ENCODE measurements at places on chromosomes 6 and 20. TPM values are rescaled to one million over a fixed set of nuclear protein-coding genes. Genes with fewer than 3 reads are reported as not detected.

PSORS1C2 gene
- total RNA-seq: not detected

HEY2 gene
- total RNA-seq: not detected

B3GALT4 gene
- total RNA-seq: 0.19 TPM

ETV7 gene
- 0.17 TPM for total RNA-seq

RBM24 gene
- total RNA-seq: 60.7 TPM

TBC1D7 gene
- total RNA-seq: 10.6 TPM

GRCh38 chr6:101402622-101403031 lies 9.1 kb downstream of the GRIK2 start:
- DNase-seq: peak; percentile 35

GRCh38 chr6:79193971-79194370 lies 40.5 kb downstream of the HMGN3 start:
- DNase-seq: no peak

DNA sequence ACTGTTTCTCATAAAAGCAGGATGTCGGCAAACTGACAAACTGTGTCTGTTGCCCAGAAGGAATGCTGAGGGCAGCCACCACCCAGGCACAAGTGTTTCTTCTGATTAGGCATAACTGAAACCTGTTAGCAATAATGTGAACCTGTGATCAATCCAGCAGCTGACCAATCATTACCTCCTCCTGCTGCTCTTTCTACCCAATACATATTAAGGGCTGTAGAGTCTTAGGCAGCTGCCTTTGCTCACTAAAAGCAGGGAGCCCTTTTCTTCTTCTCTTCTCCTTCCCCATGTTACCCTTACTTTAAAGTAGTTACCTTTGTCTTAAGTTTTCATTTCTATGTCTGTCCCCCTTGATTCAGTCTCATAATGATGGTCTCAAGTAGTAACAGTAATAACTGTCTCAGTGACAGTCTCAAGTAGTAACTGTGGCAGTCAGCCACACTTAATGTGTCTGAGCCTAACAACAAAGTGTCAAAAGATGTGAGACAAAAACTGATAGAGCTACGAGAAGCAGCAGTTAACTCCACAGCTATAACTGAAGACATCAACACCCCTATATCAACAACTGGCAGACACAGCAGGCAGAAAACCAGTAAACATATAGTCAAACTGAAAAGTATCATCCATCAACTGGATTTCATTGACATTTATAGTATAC lies 37.0 kb downstream of the RANBP9 start:
- no peak for DNase-seq

GRCh38 chr20:20737158-20737557 lies 24.7 kb upstream of the RALGAPA2 start:
- DNase-seq: no peak

GRCh38 chr20:43666376-43667328 lies at the start of gene MYBL2:
Gene MYBL2 (plus strand): TSS chr20:43667114. CDS start chr20:43667284, 170 bp downstream.
- peak; percentile 49 for DNase-seq

DNA sequence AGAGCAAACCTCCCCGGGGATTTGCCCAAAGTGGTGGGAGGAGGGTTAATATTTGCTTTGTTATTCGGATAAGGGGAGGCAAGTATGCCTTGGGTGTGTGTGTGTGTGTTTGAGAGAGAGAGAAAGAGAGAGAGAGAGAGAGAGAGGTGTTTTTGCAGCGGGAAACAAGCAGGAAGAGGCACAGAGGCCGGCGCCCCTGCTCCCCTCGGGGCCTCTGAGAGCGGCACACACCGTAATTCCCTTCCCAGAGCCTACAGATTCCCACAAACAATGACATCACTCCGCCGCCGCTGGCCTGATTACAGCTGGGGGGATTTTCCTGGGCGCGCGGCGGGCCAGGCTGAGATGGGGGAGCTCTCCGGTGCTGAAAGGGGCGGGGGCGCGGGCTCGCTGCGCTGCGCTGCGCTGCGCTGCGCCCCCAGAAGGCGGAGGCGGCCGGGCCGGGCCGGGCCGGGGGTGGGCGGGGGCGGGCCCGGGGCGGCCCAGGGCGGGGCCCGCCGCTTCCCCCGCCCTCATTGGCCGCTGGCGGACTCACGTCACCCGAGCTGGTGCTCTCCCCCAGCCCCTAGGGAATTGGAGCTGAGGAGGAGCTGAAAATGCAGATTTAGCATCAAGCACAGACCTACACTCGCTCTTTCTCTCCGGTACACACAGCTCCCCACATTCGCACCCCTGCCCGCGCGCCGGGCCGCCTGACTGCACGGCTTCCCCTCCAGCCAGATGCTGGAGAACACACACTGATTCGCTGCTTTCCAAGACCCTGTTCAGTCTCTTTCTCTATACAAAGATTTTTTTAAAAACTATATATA lies at the start of gene PCSK2:
TSS of gene PCSK2 (plus strand) at position 631 of the 809 bp plus-strand sequence. CDS start 266 bp downstream, outside the sequence.
- DNase-seq: peak; percentile 12

- no peak for DNase-seq
Observed at GRCh38 chr6:5478380-5478779, 217.1 kb downstream of the FARS2 start.

DNA sequence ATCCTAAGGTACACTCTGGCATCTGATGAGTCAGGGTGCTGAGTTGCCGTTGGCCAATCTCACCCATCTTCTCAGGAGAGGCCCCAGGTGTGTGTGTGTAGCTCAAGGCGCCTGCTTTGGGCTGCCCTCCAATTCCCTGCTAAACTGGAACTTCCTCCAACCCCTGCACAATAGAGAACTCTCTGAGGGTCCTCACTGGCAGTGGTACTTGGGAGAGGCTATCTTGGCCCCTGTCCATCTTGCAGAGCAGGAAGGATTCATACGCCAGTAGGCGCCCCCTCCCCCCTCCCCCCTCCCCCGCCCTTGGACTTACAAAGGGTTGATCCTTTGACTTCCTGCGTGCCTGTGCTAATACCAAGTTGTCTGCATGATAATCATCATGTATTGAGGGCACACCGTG lies 173.6 kb downstream of the SASH1 start:
- DNase-seq: no peak

GRCh38 chr6:162497389-162497788 lies 230.2 kb downstream of the PRKN start:
- no peak for DNase-seq

GRCh38 chr6:112114577-112115223 lies 27.3 kb downstream of the FAM229B start:
- DNase-seq: no peak

DNA sequence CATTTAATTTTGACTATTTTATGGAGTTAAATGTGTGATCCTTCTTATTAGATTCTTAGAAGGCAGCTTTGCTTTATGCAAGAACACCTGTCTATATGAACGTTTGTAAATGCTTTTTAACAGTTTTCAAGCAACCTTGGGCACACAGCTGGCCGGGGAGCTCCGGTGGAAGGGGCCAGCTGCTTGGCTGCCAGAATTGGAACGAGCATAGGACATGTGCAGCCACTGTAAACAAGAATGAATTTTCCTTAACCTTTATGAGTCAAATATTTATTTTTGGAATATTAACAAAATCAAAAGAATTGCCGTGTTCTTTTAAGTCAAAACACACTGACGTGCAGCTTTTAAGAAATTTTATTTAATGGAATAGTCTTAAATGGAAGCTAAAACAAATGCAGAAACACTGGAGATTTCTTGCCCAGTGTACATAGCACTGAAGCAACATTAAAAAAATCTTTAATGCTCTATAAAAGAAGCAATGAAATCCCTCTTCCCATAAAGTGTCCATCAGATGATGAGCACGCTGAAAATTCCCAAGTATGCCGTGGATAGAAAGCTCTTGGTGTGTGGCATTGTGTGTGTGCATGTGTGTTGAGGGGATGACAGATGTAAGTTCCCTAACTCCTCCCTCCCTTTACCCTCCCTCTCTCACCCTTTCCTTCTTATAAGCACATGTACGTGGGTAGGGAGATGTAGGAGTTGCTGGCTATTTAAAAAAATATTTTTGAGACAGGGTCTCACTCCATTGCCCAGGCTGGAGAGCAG lies 208.9 kb upstream of the EXOC2 start:
- no peak for DNase-seq

- no peak for DNase-seq
Observed at GRCh38 chr20:59567585-59568508, 36.5 kb upstream of the PHACTR3 start.

DNA sequence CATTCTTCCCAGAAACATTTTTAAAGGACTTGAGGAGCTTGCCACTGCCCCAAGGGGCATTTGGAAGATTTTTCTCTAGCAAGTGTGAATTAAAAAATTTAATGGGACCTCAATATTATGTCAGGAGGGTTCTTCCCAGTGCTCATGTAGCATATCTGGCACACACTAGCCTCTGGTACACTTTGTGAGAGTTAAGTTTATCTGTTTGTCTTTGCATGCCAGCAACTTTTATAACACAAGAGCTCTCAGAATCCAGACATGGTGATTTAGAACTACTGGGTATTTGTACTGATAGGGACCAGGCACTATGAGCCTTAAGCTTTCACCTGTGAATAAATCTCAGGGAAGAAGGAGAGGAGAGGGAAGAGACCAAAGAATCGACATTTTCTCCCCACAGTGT lies 12.9 kb downstream of the SPINT3 start:
- no peak for DNase-seq

DNA sequence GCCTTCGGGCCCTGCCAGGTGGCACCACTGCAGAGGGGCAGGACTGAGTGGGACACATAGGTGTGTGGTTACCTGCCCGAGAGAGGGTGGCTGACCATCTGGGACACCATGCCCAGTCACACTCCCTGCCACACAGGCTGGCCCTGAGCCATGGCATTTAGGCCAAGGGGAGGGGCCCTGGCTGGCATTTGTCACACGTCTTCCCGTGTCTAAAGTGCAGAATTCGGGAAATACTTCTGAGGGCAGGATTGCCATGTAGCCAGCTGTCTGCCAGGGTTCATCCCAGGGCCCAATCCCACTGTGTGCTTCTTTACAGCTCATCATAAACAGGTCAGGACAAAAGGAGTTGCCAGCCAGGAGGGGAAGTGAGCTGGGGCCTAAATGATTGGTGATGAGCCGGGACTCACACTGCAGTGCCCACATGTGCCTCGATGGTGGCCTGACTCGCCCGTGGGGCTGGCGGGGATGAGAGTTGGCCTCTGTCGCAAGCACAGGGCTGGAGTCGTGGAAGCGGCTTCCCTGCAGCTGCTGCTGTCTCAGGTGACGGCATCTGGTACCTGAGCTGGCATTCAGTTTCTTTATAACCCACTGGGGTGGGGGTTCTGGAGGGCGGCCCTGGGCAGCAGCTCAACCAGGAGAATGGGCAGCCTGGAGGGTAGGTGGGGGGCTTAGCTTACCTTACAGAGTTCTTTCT lies 5.9 kb upstream of the UNC93A start:
- no peak for DNase-seq

DNA sequence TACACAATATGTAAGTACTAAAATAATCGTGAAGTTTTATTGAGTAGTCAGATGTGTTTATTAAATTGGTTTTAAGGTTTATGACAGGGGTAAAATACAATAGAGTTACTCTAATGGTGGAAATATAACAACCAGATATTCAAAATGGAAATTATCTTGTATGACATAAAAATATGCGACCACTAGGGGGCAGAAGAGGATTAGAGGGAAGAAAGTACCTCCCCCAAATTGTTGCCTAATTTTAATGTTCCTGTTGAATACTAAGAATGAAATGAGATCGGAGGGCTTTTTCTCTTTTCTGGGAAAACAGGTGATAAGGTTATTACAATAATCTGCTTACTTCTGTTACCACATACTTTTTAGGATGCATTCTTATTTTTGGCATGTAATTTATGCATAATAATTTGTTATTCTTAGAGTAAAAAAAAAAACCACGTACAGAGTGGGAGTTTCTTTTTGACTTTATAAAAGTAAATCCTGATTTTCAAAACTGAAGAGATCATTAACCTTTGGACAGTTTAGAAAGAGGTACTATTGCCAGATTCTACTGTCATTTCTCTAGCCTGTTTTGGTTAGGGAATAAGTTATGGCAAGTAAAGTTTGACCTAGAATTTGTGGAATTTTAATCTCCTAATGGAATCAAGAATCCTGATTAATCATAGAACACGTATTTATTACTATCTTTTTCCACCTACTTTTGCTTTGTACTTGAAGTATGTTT lies 159.2 kb downstream of the CD109 start:
- peak; percentile 63 for DNase-seq

DNA sequence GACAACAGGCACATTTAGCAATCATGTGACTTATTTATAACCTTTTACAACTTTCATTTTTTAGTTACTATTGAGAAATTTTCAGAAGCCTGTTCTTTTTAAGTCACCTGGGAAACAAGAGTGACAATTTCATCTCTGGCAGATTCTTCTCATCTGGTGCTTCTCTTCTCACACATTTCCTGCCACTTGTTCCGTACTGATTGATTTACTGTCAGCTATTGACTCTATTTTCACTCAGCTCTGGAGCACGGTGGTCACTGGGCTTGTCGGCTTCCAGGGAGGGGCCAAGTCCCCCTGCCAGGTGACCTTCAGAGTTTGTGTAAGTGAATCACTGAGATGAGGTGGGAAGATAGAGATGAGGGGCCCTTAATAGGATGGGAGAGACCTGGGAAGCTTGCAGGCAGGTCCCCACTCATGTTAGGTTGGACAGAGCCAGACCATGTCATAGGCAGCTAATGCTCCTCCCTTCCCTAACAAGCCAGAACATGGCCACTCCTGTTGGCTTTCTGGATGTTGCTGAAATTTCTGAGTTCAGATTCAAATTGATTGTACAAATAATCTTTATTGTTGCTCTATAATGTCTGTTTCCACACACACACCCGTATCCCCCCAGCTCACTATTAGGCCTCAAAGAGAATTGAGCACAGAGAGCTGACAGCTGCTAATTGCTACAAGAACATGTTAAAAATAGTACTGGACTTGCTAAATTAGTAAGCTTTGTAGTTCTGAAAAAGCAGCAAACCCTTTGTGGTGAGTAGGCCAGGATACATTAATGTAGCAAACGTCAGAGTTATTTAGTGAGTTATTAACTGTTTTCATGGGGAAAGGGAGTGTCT lies 13.3 kb downstream of the DUSP22 start:
- no peak for DNase-seq

DNA sequence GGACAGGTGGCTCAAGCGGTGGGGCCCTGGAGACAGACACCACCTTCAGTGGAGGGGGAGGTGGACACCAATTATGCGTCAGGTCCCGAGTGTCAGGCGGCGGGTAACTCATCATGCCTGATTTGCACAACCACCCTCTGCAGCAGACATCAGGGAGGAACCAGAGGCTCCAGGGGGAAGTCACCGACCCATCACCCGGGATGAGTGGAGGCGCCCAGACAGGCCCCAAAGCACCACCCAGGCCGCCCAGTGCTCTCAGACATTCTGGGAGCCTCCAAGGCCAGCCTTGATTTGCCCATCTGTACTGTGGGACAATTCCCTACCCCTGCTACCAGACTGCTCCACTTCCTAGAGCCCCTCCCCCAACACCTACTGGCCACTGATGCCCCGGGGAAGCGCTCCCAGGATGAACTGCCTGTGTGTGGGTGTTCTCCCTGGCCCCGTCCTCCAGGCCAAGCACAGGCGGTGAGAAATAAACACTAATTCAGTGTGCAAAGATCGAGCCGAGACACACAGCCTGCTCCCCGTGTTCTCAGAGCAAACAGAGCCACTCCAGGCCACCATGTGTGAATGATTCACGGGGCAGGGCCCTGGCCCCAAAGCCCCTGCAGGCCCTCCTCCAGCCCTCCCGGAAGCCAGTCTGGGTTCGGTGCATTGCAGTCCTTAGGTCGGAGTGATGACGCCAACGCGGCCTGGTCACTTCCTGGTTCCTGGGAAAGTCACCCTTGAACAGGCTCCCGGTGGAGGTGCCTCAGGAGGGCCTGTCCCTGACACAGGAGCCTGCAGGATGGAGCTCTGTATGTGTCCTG lies 107.2 kb downstream of the ASXL1 start:
- no peak for DNase-seq

GRCh38 chr6:80522576-80522975 lies 416.1 kb downstream of the BCKDHB start:
- DNase-seq: peak; percentile 57
